CD4-positive, alpha-beta T cell treated with Interleukin-17A for 1 hour (primary cell): ENCODE measurements at places on chromosomes 7 and 10.

DNA sequence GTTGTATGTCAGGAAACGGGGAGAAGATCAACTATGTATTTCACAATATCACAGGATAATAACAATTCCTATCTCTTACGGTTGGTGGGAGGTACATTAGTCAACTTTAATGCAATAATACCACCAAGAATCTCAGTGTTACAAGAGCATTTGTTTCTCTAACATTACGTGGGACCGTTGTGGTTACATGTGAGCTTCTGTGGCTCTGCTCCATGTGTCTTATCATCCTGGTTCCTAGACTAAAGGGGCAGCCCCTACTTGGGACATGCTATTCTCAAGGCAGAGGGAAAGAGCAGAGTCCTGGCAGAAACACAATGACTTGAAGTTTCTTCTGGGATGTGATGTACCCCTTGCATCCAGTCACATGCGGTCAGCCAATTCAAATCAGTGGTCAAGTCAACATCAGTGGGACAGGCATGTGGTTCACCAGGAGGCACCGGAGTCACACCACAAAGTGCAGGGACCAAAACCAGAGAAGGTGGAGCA, 2.5 kb upstream of the ZNF22 start:
- no peak for DNase-seq

- DNase-seq, result no peak
Observed at GRCh38 chr10:65622608-65623007, 1303.2 kb upstream of the LRRTM3 start.

DNA sequence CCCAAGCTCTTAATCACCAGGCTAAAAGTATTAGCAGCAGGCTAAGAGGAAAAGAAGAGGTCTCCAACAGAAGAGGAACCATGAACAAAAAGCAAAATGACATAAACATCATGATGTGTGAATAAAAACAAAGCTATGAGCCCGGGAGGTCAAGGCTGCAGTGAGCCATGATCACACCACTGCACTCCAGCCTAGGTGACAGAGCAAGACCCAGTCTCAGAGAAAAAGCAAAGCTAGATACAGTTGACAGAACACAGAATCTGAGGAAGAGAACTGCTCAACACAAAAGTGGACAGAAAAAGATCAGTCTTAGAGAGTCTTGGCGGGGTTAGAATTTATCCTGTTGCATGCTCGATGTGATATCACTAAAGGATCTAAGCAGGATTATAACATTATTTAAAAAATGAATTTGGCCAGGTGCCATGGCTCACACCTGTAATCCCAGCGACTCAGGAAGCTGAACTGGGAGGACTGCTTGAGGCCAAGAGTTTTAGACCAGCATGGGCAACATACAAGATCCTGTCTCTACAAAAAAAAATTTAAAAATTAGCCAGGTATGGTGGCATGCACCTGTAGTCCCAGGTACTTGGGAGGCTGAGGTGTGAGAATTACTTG, 37.5 kb downstream of the NT5C2 start:
- DNase-seq, result no peak

DNA sequence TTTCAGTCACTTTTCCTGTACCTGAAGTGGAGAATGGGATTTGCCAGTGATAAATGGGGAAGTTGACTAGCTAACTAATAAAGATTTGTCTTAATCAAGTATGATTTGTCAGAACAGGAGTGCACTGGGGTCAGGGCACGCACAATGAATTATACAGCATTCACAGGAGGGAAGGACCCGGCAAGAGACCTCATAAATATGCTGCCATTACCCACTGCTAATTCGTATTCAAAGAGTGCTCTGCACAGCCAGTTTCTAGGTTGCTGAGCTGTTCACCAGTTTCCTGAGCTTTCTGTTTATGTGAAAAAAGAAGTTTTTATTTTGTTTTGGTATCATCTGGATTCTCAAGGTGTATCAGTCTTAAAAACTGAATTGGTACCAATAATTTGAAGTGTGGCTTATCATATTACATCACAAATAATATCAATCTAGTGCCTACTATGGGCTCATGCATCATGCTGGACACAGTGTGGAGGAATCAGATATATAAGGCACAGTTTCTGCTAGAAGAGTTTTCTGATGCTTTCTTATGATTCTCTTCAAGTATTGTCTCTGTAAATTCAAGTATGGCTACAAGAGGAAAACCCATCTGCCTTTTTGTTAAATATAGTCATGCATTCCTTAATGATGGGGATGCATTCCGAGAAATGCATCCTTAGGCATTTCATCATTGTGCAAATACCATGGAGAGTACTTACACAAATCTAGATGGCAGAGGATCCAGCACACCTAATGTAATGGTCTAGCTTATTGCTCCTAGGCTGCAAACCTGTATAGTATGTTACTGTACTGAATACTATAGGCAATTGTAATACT, 202.2 kb downstream of the VTI1A start:
- DNase-seq, result no peak

DNA sequence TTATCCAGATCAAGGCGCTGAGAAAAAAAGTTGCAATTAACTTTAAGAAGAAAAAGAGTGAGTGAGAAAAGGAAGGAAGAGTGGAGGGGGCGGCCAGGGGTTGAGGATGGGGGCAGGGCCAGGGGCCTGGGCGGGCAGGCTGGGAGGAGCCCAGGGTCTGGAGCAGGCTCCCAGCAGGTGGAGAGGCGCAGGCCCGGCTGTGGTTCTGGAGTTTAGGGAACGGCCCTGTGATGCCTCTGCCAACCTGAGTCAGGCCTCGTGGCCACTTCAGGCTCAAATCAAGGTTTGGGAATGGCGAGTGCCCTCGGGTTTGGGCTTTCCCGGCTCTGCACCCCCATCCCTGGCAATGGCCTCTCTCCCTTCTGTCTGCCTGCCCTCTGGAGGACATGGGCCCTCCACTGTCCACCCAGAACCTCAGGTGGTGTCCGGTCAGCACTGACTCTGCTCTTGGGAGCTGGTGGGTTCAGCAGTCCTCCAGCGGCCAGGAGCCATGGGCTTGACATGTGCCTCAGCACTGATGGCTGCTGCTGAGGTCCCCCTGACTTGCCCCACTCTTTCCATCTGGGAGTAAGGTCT, 41.0 kb upstream of the EMX2 start:
- no peak for DNase-seq

DNA sequence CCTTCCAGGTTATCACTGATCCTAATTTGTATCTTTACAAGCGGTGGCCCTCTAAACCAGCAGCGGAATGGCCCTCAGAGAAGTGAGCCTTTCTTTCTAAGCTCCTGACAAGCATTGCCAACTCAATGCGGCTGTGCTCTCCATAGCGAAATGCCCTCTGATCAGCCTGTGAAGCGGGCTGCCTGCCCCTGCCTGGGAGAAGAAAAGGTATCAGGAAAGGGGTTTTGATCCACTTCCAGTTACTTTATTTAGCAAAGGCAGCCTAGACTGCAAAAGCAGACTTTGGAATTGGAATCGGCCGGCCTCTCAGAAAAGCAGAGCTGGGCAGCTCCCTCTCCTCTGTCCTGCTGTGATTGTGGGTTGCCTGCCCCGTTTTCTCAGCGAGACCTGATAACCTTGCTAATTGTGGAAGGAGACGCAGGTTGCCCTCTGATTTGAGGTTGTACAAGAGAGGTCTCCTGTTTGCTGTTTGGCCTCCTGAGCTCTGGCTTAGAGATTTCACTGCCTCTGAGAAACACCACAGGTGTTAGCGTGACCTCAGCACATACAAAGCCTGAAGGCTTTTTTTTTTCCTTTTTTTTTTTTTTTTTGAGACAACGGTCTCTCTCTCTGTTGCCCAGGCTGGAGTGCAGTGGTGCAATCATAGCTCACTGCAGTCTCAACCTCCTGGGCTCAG, 53.9 kb upstream of the SH2B2 start:
- no peak for DNase-seq

DNA sequence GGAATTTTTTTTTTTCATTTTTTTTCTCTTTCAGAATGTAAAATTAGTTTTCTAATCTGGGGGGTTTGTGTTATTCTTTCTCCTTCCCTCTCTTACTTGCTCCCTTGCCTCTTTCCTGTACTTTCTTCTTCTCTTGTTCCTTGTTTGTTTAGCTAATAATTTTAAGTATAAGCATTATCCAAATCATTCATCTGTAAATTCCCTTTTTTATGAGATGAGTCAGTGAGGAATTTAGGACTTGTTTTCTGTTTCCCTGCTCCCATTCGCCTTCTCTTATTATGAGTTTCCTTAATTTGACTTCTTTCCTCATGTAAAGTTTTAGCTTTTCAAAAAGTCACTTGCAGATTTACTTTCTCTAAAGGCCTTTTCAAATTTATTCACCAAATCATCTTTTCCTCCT, 154.6 kb upstream of the ETV1 start:
- DNase-seq, result no peak

DNA sequence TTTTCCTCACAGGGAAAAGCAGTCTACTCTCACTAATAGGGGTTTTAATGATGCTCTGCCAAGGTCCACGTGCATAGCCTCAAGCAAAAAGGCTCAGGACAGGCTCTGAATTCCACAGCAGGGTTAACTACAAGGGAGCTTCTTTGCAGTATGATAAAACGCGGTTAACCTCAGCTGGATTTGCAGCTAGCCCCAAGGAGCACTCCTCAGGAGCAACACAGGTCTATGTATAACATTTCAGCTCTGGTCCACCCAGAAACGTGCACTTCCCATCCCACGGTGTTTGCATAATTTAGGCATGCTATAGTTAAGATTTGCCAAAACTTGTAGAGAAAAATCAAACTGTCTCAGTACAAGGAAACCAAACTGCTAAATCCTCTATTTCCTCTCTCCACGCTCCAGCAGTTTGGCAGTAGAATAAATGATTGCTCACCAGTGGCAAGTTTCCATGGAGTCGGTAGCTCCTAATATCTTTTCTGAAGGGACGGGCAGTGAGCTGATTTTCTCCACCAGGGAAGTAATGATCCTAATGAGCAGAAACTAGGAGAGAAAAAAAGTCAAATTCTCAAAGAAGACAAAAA, 13.1 kb upstream of the ASB4 start:
- DNase-seq, result no peak

DNA sequence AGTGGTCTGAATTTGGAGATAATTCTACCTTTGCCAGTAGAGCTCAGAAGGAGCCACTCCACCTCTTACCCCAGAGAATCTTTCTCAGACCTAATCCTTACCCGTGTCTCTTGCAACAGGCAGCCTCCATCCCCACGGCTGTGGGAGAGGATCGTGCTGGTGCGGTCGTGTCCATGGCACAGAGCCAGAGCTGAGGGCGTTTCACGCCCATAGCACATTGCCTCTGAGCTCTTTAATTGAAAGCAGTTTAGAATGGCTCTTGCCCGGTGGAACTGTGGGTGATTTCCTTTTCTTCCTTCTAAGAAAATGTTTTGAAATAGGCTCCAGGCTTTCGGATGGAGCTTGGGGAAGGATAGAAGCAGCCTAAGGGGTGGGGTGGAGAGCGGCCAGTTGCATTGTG, 41.5 kb downstream of the PRF1 start:
- no peak for DNase-seq
